Fibroblast of skin of scalp (primary cell): ENCODE measurements at places on chromosomes 12 and 14.

- DNase-seq = no peak
Observed at GRCh38 chr12:120170631-120171030, 23.9 kb downstream of the GCN1 start.

DNA sequence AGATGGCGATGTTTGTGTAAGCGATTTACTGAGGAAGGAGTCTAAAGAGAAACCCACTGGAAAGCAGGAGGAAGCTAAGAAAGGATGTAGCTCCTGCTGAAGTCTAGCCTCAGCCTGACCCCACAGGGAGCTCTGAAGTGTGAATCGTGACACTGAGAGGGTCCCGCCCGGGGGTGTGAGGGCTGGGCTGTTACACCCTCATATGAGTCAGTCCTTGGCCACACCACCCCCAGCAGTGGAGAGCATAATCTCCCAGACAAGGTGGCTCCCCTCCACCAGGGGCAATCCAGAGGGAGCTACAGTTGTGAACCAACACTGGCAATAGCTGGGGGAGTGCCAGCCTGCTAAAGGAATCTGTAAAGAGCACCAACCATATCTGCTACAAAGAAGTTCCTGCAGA lies 31.5 kb downstream of the SVOP start:
- DNase-seq = peak; percentile 9

GRCh38 chr14:44271637-44272036 lies 235.4 kb downstream of the FSCB start:
- DNase-seq = no peak

GRCh38 chr14:76500011-76500410 lies 124.1 kb downstream of the ESRRB start:
- DNase-seq = peak; percentile 18

GRCh38 chr12:52242442-52243258 lies 9.6 kb downstream of the KRT7 start:
- no peak for DNase-seq

DNA sequence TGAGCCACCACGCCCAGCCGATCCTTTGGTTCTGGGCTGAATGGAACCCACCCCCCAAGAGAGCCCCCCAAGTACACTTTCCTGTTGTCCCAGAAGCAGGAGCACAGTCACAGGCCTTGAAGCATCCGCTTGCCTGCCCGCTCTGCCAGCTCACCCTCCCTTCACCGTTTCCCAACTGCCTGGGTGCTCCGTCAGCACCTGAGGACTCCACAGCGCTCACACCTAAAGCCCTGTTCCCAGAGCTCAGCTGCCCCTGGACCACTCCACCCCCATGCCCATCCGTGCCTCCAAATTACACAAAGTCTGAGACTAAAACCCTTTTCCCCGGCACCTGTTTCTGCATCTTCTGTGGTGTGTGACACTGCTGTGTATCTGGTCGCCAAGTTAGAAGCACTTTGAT lies 44.3 kb upstream of the TRAF3 start:
- no peak for DNase-seq
